ENCODE measurements at places on chromosomes 1 and 21.

- H3K27ac ChIP-seq: no peak within 1 kb of the TSS
- H3K4me1 ChIP-seq: no peaks in the 10 kb centered on the region
- H3K36me3 ChIP-seq: no peaks in the 10 kb centered on the region
- DNase-seq: no peak
- H3K27me3 ChIP-seq: no peaks in the 10 kb centered on the region
- no peak within 1 kb of the TSS for H3K4me3 ChIP-seq
These were observed at the start of gene SHCBP1L for GRCh38 chr1:182952677-182953444. Gene SHCBP1L, minus strand, starts transcription at chr1:182953166. Its CDS starts 33 bp downstream, at chr1:182953133.

DNA sequence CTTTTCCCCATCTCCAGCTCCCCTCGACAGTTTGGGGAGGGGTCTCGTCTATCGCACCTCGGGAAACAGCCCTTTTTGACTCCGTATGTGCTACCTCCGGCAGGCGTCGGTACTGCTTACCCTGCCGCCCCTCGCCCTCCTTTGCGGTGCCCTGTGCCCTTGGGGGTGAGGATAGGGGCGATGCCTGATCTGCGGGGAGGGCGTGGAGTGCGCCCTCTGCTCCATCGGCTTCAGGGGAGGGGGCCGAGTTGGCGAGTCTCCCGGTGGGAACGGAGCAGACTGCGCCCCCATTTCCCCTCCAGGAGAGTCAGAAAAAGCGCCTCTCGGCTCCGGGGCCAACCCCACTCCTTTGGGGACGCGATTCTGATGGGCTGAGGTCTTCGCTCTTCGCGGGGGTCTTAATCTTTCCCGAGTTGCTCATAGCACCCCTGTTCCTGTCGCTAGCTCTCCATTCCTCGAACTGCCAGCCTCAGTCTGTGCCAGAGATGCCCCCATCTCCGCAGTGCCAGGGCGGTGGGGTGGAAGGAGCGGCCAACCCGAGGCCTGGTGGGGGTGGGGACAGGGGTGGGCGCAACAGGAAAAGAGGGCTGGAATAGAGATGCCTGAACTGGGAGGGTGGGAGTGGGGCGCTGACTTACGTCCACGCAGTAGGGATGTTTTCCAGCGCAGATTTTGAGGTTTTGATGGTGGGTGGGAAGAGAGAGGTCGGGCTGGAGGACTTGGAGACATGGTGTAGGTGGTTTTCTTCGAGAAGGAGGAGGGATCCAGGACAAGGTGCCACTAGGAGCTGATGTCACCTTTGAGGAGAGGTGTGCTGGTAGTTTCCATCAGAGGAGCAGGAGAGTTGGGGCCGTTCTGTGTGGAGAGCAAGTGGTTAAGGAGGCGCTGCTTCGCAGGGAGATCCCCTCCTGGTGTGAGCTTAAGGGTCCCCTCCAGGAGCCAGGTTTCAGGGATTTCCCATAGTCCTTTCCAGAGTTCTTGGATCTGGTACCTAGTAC, 674 bp downstream of the PPFIA4 start:
- H3K4me1 ChIP-seq: no peaks in the 10 kb centered on the region
- H3K36me3 ChIP-seq: peaks cover 2% of the 10 kb centered on the region
- no peak for DNase-seq
- peak overlapping the region; percentile 23 for H3K4me3 ChIP-seq
- H3K27ac ChIP-seq: no peak overlapping the region

- no peak overlapping the region for H3K27ac ChIP-seq
- H3K36me3 ChIP-seq: no peaks in the 10 kb centered on the region
- DNase-seq: peak; percentile 65
- H3K27me3 ChIP-seq: no peaks in the 10 kb centered on the region
- no peaks in the 10 kb centered on the region for H3K4me1 ChIP-seq
These were observed 12.7 kb downstream of the TFF2 start for GRCh38 chr21:42337830-42338728.

GRCh38 chr1:61523893-61524605, 200.9 kb downstream of the TM2D1 start:
- H3K4me1 ChIP-seq: no peaks in the 10 kb centered on the region
- no peak for DNase-seq
- no peaks in the 10 kb centered on the region for H3K27me3 ChIP-seq
- H3K27ac ChIP-seq: no peak overlapping the region
- H3K36me3 ChIP-seq: no peaks in the 10 kb centered on the region
- H3K4me3 ChIP-seq: no peak overlapping the region

DNA sequence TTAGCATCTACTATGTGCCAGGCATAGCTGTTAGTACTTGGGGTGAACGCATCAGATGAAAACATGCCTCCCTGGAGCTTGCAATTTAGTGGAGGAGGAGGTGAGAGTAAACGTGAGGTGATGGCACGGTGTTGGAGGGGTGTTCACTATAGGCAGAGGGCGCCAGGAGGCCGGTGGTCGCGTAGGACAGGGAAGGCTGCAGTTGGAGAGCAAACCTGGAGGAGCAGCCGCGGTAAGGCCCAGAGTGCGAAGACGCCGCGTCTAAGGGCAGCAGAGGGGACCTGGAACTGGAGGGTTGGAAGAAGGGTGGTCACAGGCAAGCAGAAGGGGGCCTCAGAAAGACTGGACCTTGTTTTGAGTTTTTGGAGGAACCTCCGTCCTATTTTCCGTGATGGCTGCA, 30.2 kb upstream of the TRIM17 start:
- DNase-seq: peak; percentile 57
- H3K27me3 ChIP-seq: no peaks in the 10 kb centered on the region
- no peak overlapping the region for H3K27ac ChIP-seq
- no peaks in the 10 kb centered on the region for H3K36me3 ChIP-seq
- no peaks in the 10 kb centered on the region for H3K4me1 ChIP-seq

DNA sequence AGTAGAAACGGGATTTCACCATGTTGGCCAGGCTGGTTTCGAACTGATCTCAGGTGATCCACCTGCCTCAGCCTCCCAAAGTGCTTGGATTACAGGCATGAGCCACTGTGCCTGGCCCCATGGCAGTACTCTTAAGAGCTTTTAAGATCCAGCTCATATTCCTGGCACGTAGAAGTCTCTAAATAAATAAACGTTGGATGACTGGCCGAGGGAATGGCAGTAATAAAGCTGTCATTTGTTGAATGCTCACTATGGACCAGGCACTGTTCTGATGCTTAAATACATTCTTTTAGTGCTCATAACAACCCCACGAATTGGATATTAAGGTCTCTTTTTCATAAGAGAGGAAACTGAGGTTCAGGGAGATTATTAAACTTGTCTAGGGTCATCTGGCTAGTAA, 20.9 kb downstream of the UBIAD1 start:
- no peak overlapping the region for H3K4me3 ChIP-seq
- peaks cover 2% of the 10 kb centered on the region for H3K36me3 ChIP-seq
- H3K4me1 ChIP-seq: no peaks in the 10 kb centered on the region
- DNase-seq: no peak
- H3K27ac ChIP-seq: no peak overlapping the region

- H3K4me3 ChIP-seq: no peak overlapping the region
- H3K36me3 ChIP-seq: no peaks in the 10 kb centered on the region
- no peaks in the 10 kb centered on the region for H3K27me3 ChIP-seq
- no peak overlapping the region for H3K27ac ChIP-seq
These were observed 1.6 kb upstream of the NKAIN1 start for GRCh38 chr1:31241321-31241720.

- H3K27ac ChIP-seq: no peak within 1 kb of the TSS
- DNase-seq: peak; percentile 88
- H3K36me3 ChIP-seq: no peaks in the 10 kb centered on the region
- H3K27me3 ChIP-seq: no peaks in the 10 kb centered on the region
- peak within 1 kb of the TSS; percentile 1 for H3K4me3 ChIP-seq
These were observed at the start of gene EFNA1 for GRCh38 chr1:155127105-155127966. Gene EFNA1, plus strand, starts transcription at chr1:155127876. Its CDS starts 102 bp downstream, at chr1:155127978.

GRCh38 chr1:239807361-239807760, 284.3 kb upstream of the FMN2 start:
- no peaks in the 10 kb centered on the region for H3K4me1 ChIP-seq
- H3K27me3 ChIP-seq: no peaks in the 10 kb centered on the region
- no peak overlapping the region for H3K27ac ChIP-seq
- H3K36me3 ChIP-seq: no peaks in the 10 kb centered on the region
- no peak overlapping the region for H3K4me3 ChIP-seq
- DNase-seq: no peak

DNA sequence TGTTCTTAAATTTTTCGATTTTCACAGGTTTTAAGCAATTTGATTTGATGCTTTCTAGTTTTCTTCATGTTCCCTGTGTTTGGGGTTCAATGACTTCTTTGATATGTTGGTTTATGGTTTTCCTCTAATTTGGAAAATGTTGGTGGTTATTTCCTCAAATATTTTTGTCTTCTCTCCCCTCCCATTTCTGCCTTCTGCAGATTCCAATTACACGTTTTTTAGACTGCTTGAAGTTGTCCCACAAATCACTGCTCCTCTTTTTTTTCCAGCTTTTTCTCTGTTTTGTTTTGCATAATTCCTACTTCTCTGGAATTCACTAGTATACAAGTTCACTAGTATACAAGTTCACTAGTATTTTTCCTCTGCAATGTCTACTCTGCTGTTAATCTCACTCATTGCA, 61.3 kb downstream of the FAF1 start:
- no peak for DNase-seq
- H3K4me3 ChIP-seq: no peak overlapping the region
- H3K27ac ChIP-seq: no peak overlapping the region
- H3K27me3 ChIP-seq: no peaks in the 10 kb centered on the region
- H3K4me1 ChIP-seq: no peaks in the 10 kb centered on the region

DNA sequence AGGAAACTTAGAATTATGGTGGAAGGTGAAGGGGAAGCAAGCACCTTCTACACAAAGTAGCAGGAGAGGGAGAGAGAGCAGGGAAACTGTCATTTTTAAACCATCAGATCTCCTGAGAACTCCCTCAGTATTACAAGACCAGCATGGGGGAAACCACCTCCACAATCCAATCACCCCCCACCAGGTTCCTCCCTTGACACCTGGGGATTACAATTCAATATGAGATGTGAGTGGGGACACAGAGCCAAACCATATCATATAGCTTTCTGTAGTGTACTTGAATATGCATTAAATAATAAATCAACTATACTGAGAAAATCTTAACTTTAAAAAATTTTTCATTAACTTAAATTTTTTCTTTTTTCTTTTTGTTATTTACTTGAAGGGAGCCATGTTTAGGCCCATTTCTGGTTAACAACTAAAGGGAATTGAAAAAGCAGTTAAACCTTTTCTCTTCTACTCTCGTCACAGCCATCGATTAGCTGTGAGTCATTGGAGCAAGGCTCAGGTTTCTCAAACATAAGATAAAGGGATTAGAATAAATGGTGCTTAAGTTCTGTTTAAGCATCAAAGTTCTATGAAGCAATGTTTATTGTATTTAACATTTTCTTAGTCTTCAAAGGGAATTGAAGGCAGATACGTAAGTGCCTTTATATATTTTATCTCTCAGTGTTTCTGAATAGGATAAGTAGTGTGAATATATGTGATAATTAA, 72.2 kb upstream of the DPT start:
- no peaks in the 10 kb centered on the region for H3K36me3 ChIP-seq
- H3K4me1 ChIP-seq: no peaks in the 10 kb centered on the region
- DNase-seq: no peak
- H3K4me3 ChIP-seq: no peak overlapping the region

Data from aorta (tissue), 5 donors.